ENCODE measurements at places on chromosomes 12 and 14. TPM values are rescaled to one million over a fixed set of nuclear protein-coding genes. Genes with fewer than 3 reads are reported as not detected.

- H3K27me3 ChIP-seq, result peaks cover 27% of the 10 kb centered on the region
- no peaks in the 10 kb centered on the region for H3K36me3 ChIP-seq
- DNase-seq, result no peak
- no peaks in the 10 kb centered on the region for H3K4me1 ChIP-seq
- H3K27ac ChIP-seq, result no peak overlapping the region
Measured at GRCh38 chr14:54385556-54385955, 11.3 kb upstream of the CDKN3 start.

DNA sequence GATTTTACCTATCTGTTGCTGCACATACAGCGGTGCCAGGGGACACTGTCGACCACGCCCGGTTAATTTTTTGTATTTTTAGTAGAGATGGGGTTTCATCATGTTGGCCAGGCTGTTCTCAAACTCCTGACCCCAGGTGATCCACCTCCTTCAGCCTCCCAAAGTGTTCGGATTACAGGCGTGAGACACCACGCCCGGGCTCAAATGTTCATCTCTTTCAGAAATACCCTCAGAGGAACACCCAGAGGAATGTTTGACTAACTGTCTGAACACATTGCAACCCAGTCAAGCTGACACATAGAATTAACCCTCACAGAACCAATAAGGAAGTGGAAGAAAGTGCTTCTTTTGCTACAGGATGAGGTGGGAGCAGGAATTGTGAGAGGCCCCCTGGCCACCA lies 15.0 kb upstream of the ETFBKMT start:
- H3K27ac ChIP-seq, result no peak overlapping the region
- H3K27me3 ChIP-seq, result peaks cover 10% of the 10 kb centered on the region
- DNase-seq, result no peak
- H3K4me1 ChIP-seq, result no peaks in the 10 kb centered on the region

DNA sequence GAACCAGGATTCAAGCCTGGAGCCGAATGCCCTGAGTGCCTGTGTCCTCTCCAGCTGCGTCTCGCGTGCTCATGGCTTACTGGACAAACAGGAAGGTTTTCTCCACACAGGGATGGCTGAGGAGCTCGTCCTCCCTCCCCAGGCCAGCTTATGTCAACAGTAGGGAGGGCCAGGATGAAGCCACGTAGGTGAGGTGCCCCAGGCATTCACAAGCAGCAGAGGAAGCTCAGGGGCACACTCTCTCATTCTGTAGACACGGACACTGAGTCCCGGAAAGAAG lies 49.3 kb downstream of the TRPV4 start:
- no peak overlapping the region for H3K27ac ChIP-seq
- no peak overlapping the region for H3K4me3 ChIP-seq
- H3K36me3 ChIP-seq, result peaks cover 5% of the 10 kb centered on the region
- DNase-seq, result no peak

GRCh38 chr12:31897781-31898503 lies 61.3 kb upstream of the RESF1 start:
- no peak overlapping the region for H3K4me3 ChIP-seq
- H3K4me1 ChIP-seq, result no peaks in the 10 kb centered on the region
- no peak for DNase-seq
- H3K27me3 ChIP-seq, result peaks cover 4% of the 10 kb centered on the region

DNA sequence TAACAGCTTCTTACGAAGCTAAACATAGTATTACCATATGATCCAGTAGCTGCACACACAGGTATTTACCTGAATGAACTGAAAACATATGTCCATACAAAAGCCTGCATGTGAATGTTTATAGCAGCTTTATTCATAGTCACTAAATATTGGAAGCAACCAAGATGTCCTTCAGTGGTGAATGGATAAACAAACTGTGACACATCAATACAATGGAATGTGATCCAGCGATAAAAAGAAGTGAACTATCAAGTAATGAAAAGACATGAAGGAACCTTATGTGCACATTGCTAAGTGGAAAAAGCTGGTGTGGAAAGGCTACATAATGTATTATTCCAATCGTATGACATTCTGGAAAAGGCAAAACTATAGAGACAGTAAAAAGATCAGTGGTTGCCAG lies 38.1 kb upstream of the JDP2 start:
- H3K4me3 ChIP-seq, result no peak overlapping the region
- H3K36me3 ChIP-seq, result no peaks in the 10 kb centered on the region
- peaks cover 25% of the 10 kb centered on the region for H3K27me3 ChIP-seq
- DNase-seq, result peak; percentile 17

DNA sequence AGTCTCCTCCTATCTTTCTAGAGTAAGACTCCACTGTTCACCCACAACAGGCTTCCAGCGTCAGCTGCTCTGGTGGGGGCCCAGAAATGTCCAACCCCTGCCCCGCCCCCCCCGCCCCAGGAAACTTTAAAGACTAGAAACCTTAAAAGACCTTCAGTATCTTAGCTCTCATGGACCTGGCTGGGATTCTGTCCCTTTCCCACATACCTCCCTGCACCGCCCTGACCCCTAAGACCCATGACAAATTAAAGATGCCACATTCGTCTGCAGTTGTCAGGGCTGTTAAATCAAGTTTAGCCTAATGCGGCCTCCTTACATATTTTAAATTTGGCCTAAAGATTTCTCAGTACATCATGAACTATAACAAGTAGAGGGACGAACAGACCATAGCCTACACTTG lies 10.0 kb upstream of the SERPINA10 start:
- H3K4me1 ChIP-seq, result no peaks in the 10 kb centered on the region
- DNase-seq, result no peak
- H3K27ac ChIP-seq, result no peak overlapping the region
- H3K4me3 ChIP-seq, result no peak overlapping the region

GRCh38 chr12:51381226-51382079 lies 9.8 kb downstream of the GALNT6 start:
- peak; percentile 67 for DNase-seq
- no peak overlapping the region for H3K4me3 ChIP-seq
- H3K4me1 ChIP-seq, result peaks cover 8% of the 10 kb centered on the region

The DIO3 gene
- polyA plus RNA-seq, result not detected

GRCh38 chr12:94832780-94833681 lies 170.5 kb downstream of the NDUFA12 start:
- no peak overlapping the region for H3K4me3 ChIP-seq
- H3K4me1 ChIP-seq, result peaks cover 3% of the 10 kb centered on the region
- H3K27ac ChIP-seq, result no peak overlapping the region
- DNase-seq, result peak; percentile 1
- H3K36me3 ChIP-seq, result no peaks in the 10 kb centered on the region
- no peaks in the 10 kb centered on the region for H3K27me3 ChIP-seq

DNA sequence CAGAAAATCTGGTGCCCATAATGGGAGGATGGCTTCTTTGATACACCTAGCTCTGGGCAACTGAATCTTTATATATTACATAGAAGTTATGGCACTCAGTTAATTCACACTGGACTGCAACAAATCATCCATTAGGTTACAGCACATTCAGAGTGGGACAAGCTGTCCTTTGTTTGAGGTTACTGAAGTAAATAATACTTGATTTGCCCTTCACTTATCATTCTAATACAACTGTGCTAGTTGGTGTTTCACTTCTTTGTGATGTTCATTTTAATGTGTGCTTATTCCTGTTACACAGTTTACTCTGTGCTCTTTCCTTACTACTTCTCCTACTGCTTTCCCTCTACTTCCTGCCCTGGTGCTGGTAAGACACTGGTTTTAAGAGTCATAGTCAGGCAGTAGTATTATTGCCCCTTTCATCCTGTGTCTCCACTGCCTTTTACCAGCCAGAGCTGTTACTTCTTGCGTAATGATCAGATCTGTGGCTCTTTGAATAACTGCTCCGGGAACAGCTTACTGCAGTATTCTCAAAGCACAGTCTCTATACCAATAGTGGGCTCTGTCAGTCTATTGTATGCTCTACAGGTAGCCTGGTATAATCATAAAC lies 36.4 kb upstream of the GXYLT1 start:
- no peak overlapping the region for H3K27ac ChIP-seq
- DNase-seq, result peak; percentile 22
- no peaks in the 10 kb centered on the region for H3K27me3 ChIP-seq
- H3K36me3 ChIP-seq, result 0 out of 2 replicates have a peak, but pooled peaks cover 2% of the 10 kb centered on the region

DNA sequence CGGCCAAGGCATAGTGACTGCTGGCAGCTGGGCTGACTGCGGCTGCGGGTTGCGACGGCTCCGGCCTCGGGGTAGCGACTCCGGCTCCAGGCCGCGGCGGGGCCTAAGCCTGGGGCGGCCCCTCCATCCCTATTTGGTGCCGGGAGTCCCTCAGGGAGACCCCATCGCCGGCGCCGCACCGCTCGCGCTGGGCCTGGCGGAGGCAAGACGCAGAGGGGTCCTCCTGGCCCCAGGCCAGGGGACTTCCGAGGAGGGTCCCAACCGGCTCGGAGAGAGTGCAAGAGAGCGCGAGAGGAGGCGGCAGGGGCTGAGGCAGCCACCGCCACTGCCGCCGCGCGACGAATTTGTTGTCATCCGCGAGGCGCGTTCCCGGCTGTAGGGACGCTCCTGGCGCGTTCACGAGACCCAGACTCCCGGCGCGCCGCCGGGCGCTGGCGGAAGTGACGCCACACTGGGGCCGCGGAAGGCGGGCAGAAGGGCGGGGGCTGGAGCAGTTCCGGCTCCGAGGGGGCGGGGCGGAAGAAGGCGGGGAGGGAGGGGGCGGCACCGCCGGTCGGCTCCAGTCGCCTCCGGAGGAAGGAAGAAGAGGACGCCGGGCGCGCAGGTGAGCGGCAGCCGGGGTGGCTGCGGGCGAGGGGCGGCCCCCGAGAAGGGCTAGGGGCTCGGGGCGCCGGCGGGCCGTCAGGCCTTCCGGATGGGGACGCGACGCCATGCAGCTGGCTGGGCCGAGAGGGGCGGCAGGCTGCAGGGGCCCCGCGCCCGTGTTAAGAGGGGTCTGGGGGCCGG lies at the start of the genes ATG2B and GSKIP:
TSS of gene ATG2B (minus strand) at position 377 of the 786 bp plus-strand sequence. CDS start at position 12, 365 bp downstream.
TSS of gene GSKIP (plus strand) at position 562 of the 786 bp plus-strand sequence. CDS start 18,722 bp downstream, outside the sequence.
- H3K36me3 ChIP-seq, result no peaks in the 10 kb centered on the region
- H3K4me1 ChIP-seq, result peaks cover 6% of the 10 kb centered on the region
- peak within 1 kb of the TSS; percentile 54 for H3K27ac ChIP-seq
- peak; percentile 85 for DNase-seq

DNA sequence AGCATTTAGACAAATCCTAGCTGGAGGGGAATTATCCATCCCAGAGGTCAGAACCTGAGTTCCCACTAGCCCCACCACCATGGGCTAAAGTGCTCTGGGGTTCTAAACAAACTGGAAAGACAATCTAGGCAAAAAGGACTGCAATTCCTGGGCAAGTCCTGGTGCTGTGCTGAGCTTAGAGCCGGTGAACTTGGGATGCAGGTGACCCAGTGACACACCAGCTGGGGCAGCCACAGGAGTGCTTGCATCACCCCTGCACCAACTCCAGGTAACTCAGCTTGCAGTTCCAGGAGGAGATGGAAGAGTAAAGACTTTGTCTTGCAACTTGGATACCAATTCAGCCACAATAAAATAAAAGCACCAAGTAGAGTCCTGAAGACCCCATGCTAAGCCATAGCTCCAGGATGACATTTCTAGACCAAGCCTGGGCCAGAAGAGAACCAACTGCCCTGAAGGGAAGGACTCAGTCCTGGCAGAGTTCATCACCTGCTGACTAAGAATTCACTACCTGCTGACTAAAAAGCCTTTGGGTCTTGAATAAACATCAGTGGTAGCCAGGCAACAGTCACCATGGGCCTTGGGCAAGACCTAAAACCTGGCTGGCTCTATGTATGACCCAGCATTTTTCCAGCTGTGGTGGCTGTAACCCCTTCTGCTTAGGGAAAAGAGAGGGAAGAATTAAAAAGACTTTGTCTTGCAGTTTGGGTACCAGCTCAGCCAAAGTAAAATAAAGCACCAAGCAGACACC lies 223.4 kb upstream of the DIO2 start:
- DNase-seq, result peak; percentile 45
- no peak overlapping the region for H3K4me3 ChIP-seq
- no peaks in the 10 kb centered on the region for H3K27me3 ChIP-seq
- H3K4me1 ChIP-seq, result no peaks in the 10 kb centered on the region
- H3K27ac ChIP-seq, result no peak overlapping the region

DNA sequence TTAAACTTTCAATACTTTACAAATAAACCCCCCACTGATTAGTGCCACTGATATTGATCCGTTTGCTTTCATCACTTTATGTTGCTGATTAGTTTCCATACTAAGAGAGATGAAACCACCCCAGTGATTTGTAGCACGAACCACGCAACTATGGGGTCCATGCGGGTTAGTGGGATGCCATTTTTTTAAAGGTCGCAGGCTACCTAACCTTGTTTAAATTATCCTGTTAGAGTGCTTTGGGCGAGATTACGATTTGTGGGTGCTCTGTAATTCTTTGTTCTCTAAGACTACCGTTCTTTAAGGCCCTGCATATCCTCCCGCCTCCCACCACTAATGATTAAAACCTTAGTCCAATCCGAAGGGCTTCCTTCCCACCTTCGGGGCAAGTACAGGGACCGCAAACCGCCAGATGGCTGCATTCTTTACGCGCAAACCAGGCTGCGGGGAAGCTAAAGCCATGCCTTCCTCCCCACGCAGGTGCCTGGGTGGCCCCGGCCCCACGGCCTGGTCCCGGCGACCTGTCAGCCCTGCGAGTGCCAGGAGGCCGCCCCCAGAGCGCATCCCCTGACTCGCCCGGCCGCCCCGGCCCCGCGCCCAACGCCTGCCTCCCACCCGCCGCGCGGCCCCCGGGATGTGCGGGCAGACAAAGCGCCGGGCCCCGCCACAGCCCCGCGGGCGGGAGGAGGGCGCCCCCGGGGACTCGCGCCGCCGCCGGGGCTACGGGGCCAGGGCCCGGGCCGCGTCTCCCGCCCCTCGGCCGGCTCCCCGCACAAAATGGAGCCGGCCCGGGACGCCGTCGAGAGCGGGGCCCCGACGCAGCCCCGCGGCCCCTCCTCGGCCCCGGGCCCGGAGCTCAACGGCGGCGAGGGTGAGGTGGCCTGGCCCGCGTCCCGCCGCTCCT lies 759 bp downstream of the NFYB start:
- H3K27me3 ChIP-seq, result no peaks in the 10 kb centered on the region
- peak overlapping the region; percentile 95 for H3K27ac ChIP-seq
- H3K4me3 ChIP-seq, result peak overlapping the region; percentile 76
- peaks cover 21% of the 10 kb centered on the region for H3K4me1 ChIP-seq
- peaks cover 10% of the 10 kb centered on the region for H3K36me3 ChIP-seq
- DNase-seq, result peak; percentile 62

DNA sequence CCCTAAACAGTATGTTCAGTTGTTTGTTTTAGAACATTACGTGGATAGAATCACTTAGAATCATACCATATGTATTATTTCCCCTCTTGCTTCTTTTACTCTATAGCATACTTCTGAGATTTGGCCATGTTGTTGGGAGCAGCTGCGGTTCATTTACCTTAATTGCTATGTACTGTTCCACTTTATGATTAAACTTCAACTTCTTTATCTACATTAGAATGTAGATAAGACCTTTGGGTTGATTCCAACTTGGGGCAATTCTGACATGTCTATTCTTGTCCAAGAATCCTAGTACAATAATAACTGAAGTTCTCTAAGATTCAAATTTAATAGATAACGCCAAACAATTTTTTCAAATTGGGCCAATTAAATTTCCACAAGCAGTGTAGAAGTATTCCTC lies 80.7 kb downstream of the GRIN2B start:
- no peak overlapping the region for H3K27ac ChIP-seq
- no peak for DNase-seq
- H3K4me3 ChIP-seq, result no peak overlapping the region
- H3K36me3 ChIP-seq, result no peaks in the 10 kb centered on the region
- no peaks in the 10 kb centered on the region for H3K4me1 ChIP-seq

All from IMR-90 (cell line).